ENCODE measurements at places on chromosomes 6 and 20.

- DNase-seq = no peak
Observed at GRCh38 chr6:33834401-33835392, 30.9 kb upstream of the MLN start.

- no peak for DNase-seq
Observed at GRCh38 chr6:125183391-125183790, 29.8 kb downstream of the TPD52L1 start.

DNA sequence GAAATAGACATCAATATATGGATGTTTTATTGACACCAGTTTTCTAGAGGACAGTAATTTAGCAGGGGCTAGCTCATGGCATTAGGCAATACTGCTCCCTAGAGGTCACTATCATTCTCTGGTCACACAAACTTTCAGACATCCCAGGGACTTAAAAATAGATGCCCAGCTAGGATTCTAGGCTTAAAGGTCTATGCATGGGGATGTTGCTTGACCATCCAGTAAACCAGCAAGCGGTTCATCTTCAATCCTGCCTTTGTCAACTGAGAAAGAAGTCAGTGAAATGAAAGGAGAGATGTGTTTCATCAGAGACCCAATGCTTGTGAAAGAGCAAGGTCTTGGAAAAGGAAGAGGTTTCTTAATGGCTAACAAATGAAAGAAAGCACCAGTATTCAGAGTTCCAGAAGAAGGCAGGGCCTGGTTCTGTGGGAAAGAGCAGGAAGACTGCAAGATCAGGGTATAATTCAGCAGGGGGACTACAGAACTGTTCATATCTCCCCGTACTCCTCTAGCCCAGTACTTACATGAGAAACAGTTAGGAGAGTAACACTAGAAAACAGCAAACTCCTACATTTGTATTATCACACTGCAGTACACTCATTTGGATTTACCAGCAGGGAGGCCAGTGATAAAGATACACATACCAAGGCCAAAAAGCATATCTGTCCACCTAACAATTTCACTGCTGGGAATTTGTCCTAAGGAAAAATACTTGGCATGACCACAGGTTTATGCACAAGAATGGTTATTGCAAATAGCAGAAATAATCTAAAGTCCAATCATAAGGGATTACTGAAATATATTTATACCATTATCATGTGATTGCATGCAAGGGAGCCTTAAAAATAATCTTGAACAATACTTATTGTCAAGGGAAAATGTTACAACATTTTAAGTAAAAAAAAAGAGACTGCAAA is 151.4 kb upstream of the LAMA2 start:
- peak; percentile 73 for DNase-seq

DNA sequence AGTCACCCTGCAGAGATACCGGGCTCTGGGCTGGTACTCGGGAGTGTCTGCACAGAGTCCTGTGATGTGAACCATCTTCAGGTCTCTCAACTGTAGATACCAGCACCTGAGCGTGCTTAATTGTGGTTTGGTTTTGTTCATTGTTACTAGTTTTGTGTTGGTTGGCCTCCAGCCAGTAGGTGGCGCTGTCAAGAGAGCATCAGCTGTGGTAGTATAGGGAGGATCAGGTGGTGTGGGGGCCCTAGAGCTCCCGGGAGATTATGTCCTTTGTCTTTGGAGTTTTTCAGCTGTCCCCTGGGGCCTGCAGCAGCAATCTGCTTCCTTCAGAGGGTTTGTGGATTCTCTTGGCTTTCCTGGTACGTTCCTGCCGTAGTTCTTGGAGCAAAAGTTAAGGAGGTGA is 67.9 kb downstream of the CDYL start:
- no peak for DNase-seq

DNA sequence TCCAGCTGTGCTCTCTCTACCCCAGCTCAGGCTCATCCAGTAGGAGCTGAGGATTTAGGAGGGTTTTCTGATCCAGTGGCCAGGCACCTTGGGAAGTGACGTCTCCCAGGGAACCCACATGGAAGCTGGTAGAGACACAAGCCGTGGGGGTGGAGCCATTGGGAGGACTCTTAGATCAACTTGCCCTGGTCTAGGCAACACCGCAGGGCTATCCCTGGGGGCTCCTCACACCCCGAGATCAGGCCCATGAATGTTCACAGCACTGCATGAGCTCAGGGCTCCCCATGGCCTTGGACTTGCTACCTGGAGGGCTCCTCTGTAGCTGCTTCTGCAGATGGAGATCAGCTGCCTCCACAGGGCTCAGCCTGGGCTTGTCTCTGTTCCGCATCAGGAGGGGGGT is 112.1 kb downstream of the CDH4 start:
- DNase-seq = no peak

- no peak for DNase-seq
Observed at GRCh38 chr20:2759603-2760296, 40.7 kb downstream of the CPXM1 start.

DNA sequence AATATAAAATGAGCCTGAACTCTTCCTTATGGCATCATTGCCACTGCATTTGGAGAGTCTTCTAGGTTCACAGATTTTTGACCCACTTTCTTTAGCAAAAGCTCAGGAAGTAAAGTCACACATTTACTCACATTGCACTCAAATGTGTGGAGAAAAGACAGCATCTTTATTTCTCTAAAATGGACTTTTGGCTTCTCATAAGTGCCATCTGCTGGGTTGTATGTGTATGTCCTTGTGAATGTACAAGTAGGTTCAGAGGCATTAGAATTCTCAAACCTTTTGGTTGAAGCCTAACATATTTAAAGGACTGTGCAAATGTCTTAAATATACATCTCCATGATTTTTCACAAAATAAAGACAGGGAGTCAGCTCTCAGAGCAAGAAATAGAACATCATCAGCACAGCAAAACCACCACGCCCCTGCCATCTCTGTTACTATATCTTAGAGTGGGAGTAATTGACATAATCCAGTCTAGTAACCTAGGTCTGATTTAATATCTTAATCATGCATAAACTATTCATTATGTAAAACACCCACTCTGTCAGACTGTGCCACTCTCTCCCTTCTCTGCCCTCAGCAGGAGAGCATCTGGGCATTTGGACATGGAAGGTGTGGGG is 42.2 kb upstream of the SPTLC3 start:
- DNase-seq = peak; percentile 42

DNA sequence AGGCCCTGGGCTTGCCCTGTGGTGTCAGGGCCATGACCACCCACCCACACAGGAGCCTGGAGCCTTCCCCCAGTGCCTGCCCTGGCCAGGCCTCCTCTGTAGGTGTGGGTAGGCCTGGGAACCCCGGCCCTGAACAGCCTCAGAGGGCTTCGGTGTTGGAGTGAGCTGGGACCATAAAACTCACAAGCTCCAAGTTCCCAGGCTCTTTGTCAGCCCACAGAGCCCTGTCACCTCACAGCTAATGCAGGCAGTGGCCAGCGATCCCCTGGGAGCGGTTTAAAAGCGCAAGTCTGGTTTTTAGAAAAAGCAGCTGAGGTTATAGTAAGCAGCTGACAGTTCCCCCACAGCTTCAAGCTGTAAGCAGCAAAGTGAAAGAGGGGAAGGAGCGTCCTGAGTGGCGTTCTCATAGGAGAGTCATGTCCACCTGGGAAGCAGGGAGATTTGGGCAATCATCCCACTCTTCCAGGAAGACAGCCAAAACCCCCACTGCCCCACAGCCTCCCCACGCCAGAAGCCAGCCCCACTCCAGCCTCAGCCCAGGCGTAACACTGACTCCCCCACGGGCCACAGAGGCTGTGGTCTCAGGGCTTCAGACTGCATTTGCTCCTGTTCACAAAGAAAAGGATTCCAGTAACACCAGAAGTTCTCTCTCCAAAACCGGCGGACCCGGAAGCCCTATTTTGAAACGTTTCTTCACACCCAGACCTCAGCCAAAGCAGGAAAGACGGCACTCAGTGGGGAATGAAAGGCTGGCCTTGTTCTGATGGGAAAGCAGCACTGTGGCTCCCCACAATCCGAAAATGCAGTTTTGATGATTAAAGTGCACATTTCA is 34.3 kb upstream of the FOXC1 start:
- peak; percentile 52 for DNase-seq

- DNase-seq = no peak
Observed at GRCh38 chr6:41013466-41014153, 25.4 kb downstream of the UNC5CL start.

- DNase-seq = no peak
Observed at GRCh38 chr20:35544436-35544835, 2.6 kb downstream of the ERGIC3 start.

DNA sequence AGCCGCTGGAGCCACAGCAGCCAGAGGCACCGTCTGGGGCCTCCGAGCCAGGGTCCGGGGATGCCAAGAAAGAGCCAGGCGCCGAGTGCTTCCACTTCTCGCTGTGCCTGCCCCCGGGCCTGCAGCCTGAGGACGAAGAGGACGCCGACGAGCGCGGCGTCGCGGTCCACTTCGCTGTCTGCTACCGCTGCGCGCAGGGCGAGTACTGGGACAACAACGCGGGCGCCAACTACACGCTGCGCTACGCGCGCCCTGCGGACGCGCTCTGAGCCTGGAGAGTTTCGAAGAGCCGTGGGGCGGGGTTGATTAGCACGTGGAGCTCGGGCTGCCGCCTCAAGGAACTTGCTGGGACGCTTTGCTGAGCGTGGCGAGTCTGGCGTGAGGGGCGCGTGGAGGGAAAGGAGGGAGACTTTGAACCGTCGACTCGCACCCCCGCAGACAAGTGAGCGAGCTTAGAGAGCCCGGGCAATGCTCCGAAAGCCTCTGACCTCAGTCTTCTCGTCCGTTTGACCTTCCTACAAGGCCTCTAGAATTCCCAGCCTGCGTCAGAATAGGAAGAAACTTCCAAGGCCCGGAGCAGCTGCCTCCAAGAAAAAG is 1.3 kb downstream of the PPP1R3G start:
- DNase-seq = no peak

DNA sequence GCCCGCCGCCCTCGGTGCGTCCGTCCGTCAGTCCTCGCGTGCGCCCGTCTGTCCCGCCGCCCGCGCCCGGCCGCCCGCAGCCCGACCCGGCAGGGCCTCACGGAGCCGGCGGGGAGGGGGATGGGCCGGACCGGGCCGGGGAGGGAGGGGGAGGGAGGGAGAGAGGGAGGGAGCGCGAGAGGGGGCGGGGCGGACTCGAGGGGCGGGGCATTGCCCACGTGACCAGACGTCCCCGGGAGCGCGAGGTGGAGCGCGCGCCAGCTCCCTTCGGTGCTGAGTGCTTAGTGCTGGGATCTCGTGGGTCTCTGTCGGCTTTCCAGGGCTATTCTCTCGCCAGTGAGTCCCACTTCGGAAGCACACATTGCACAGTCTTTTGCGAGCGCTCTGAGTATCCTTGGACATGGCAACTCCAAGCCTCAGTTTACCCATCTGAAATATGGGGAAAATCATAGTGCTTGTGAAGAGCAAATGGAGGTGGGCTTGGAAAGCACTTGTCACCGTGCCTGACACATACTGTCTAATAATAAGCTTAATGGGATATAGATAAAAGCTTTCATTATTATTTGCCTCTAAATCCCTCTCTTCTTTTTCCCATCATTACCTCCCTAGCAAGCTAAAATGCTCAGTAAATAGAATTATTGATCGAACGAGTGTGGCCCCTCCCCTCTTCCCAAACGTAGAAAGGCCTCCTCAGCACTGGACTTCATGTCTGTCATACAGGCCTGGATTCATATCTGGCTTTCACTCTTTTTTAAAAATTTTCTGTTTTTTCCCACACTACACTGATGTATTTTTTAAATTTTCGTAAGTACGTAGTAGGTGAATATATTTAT is at the start of gene NCOA6:
NCOA6 (minus strand) TSS at position 122 of the 833 bp plus-strand sequence. CDS start 43,296 bp downstream, outside the sequence.
- DNase-seq = peak; percentile 82

- DNase-seq = no peak
Observed at GRCh38 chr20:32894711-32895355, 36.1 kb downstream of the EFCAB8 start.

DNA sequence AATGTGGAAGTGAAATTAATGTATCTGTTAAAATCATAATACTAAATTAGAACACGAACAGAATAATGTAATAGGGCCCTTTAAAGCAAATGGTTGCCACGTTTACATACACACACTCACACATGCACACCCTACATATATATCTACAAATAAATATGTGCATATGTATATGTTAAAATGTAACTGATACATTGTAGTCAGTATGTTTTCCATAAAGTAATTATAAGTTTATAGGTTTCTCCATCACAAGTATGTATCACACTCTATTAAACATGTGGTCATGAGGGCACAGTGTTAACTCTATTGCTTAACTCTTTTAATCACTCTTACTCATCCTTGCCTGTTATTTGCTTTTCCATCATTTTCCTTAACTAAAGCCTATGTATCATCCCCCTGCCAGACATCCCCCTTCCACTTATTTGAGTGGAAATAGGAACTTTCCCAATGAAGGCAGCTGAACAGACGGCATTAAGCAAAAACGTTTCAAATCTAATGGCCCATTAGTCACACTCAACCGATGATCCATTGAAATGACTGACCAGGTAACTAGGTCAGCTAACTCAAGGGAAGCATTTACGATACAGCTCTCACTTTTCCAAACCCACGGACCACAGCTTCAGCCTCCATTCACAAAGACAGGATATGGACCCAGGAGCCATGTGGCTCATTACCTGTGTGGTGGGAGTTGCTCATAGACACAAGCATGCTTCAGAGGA is 89.3 kb downstream of the HAO1 start:
- peak; percentile 51 for DNase-seq

GRCh38 chr6:12009180-12009685 is 2.9 kb upstream of the HIVEP1 start:
- DNase-seq = no peak

DNA sequence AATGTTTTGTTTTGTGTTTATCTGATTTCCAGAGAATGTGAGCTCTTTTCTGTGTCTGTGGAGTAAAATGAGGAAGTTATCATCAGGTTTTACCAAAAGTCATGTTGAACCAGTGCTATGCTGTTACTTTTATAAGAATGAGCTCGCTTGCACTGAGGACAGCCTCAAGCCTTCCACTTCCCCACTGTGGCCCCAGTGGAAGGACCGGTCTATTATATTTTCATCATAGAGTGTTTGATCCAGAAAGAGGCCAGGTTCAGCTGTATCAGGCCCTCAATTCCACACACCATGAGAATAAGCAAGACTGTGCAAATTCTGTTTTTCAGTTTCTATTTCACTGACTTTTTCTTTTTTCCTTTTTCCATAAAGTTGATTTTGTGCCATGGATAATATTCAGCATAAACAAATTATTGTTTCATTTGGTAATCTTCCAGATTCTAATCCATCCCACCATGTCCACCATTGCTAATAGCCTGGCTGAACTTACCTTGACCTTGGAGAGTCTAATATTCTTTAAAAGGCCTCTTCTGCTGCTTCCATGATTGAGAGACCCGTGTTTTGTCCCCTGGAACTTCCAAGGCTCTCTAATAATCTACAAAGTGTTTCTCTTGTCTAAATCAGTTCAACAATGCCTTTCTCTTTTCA is 286.2 kb downstream of the THBS2 start:
- peak; percentile 70 for DNase-seq

- DNase-seq = no peak
Observed at GRCh38 chr6:12916006-12916405, 199.4 kb downstream of the PHACTR1 start.

DNA sequence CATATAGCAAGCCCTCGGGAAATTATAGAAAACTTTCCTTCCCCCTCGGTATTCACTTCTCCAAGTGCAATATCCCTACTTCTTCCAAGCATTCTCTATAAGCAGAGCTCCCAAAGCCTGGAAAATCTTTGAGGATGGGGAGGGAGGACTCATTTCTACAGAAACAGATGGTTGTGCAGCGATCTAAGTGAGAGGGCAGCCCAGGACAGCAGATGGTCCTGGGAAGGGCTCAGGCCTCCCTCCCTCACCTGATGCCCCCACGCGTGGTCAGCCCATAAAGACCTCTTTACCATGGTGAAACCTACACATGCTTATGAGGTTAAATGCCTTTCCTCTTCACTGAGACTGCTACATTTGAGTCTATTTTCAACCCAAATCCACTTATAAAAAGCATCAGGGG is 319.6 kb upstream of the QKI start:
- DNase-seq = no peak

GRCh38 chr6:146047371-146047770 is 18.5 kb downstream of the GRM1 start:
- DNase-seq = no peak
